ENCODE measurements at places on chromosomes 1 and 21. TPM values are rescaled to one million over a fixed set of nuclear protein-coding genes. Genes with fewer than 3 reads are reported as not detected.

The ID3 gene
- total RNA-seq = 358 TPM

DNA sequence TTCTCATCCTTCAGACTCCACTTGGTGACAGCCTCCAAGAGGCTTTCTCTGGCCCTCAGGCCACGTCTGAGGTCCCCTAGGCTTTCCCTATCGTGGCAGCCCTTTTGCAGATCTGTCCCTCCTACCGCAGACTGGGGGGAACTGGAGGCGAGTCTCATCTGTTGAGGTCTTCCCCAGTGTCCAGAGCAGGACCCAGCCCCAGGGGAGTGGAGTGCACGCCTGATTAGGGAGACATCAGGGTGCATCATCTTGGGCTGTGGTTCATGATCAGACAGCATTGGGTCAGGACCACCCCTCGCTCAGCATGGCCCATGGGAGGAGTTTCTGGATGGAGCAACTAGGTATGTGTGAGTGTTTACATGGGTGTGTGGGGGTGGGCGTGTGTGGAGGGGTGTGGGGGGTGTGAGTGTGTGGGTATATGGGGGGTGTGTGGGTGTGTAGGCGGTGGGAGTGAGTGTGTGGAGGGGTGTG, 8.5 kb upstream of the MATN1 start:
- DNase-seq = no peak

GRCh38 chr1:204413170-204413535, 1.5 kb upstream of the PPP1R15B start:
- DNase-seq = no peak

DNA sequence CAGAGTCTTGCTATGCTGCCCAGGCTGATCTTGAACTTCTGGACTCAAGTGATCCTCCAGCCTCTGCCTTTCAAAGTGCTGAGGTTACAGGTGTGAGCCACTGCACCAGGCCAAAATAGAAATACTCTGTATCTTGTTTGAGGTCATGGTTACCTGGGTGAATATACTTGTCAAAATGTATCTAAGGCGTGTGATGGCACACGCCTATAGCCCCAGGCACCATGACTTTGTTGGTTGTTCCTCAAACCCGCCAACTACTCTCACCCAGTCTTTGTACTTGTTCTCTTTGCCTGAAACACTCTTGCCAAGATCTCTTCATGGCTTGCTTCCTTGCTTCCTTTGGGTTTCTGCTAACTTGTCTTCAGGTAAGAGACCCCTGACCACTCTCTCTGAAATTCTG, 38.0 kb upstream of the RGS5 start:
- no peak for DNase-seq

- DNase-seq = no peak
These were observed 18.4 kb upstream of the CASQ1 start for GRCh38 chr1:160171980-160172379.

- DNase-seq = no peak
These were observed 740.5 kb upstream of the B3GALT2 start for GRCh38 chr1:193926956-193927355.

DNA sequence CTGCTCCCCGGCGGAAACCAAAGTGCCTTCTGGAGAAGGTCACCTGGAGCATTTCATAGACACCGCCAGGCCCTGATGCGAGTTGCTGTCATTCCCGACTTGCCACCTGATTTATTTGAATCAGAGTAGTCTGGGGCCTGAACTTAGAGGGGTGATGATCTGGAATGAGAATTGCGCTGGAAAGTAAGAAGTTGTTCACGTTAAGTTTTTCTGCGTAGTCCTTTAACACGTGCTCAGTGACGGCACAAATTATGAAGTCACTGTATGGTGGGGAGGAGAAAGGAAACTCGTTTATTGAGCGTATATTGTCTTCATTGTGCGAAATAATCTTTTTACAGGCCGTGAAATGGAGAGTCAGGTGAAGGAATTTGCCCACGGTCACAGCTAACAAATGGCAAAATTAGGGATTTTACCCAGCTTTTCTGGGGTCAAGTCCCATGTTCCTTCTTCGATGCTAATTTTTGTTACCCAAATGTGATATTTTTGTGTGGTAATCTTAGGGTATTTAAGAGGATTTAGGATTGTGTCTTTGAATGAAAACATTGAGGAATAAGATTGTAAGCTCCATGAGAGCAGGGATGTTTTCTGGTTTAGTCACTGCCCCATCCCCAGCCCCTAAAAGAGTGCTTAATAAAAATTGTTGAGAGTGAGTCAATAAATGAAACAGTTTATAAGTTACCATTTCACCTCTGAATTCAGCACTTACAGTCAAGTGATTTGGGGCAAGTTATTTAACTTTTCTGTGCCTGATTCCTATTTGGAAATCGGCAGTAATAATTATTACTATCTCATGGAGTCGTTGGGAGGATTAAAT, 46.4 kb upstream of the NBL1 start:
- no peak for DNase-seq

DNA sequence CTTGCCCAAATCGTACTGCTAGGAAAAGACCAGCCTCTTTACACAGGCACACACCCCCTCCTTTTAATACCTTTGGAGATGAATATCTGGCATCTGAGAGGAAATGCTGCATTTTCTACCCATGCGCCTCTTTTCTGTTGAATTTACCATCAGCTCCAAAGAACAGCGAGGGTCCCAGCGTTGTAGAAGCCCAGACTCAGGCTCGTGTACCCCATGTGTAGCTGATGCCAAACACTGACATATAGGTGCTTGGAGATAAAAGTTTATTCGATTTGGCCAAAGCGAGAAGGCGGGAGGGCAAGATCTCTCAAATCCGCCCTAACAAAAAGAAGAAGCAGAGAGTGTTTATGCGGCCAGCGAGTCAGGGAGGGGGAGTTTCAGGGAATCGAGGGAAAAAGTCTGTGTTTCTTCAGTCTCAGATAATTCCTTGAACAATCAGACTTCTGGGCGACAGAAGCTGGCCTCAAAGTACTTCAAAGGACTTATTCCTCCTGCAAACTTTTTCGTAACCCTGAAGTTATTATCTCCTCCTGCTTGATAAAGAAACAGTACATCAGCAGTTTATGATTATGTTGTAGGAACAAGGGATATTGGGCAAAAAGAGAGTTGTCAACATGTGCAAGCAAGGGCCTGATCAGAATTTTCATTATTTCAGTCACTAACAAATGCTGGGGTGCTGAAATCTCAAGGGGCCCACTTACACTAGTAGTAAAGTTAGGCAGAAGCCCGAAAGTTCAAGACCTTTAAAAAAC, 642 bp upstream of the CREG1 start:
- no peak for DNase-seq

DNA sequence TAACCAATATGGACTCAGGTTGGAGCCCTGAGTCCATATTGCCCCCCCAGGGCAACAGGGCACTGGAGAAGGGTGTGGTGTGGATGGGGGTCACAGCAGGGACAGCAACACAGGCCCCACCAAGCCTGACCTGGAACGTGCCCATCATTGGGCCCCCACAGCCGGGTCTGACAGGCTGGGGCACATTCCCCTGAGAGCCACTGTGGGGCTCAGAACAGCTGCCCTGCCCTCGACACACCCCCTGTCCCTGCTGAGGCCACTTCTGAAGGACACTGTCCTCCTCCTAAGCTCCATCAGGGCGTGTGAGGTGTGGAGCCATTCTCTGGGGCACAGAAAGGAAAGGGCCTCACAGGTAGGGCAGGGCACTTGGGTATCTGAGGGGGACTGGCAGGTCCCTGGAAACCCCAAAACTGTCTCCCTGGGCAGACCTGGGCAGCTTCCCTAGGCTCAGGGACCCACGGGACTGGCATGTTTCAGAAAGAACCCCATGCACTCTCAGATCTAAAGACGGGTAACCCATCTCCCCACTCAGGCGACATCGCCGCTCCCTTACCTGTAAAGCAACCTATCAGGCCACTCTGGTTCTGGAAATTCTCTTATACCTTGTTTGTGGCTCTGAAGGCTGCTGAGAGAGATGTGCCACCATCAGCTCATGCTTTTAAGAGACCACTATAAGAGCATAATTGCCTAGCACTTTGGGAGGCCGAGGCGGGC, 95.5 kb downstream of the DMRTB1 start:
- DNase-seq = no peak

The BMP8A gene
- total RNA-seq = 2.9 TPM

The CBS gene
- total RNA-seq = 4.2 TPM

DNA sequence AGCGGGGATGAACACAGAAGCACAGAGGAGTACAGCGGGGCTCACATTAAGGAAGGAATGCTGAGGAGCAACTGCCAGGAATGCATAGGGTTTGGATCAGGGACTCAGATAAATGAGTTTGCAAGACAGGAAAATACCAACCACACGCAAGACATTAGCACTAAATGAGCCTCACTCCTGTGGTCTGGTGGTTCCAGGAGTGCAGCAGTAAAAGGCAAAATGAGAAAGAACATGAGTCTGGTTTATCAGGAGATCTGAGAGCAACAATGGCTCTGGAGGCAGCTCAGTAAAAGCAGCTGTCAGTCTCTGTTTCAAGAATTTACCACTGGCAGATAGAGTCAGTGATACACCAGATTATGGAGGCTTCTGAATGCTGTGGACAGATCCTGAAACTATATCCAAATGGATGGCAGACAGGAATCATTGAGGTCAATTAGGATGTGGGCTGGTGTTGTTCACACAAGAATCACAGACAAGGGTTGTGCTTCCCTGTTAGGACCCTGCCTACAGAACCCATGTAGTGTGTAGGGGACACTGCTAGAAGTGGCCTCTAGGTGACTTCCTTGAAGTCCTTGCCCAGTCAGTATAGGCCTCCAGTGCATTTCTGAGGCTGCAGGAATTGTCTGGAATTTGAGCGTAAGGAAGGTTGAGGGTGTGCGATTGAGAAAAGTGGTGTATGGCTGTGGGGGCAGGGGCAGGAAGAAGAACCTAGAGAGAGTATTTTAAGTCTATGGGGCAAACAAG, 50.3 kb downstream of the CASQ2 start:
- DNase-seq = no peak

DNA sequence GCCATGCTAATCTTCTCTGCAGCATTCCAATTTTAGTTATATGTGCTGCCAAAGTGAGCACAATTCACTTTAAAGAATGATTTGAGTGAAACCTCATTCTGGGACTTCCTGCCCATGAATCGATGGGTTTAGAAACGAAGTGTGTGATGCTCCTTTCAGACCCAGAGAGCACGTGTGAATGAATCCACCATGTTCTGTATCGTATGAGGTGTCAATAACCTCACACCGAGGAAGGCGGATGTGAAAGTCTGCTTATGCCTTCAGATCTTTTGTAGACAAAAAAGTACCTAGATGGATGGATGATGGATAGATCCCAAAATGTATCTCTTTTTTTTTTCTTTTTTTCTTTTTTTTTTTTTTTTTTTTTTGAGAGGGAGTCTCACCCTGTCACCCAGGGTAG, 13.8 kb downstream of the UBASH3A start:
- no peak for DNase-seq

DNA sequence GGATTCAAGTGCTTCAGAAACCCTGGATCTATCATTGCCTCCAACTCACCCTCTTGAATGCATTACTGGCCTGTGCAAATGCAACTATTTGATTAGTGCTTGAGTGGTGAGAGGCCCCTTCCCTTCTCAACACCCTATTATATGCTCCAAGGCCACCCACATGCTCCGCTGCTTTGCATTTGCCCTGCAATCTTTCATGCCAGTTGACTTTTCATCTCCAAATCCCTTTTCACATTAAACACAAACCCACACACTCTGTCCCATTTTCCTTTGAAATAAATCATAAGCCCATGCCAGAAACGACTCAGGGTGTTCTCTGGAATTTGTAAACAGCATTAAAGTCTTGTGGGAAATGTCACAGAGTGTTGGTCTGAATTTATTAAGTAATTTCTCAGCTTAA, 78.9 kb upstream of the CTTNBP2NL start:
- DNase-seq = no peak

- DNase-seq = no peak
These were observed 3.8 kb downstream of the DDX59 start for GRCh38 chr1:200665861-200666260.

DNA sequence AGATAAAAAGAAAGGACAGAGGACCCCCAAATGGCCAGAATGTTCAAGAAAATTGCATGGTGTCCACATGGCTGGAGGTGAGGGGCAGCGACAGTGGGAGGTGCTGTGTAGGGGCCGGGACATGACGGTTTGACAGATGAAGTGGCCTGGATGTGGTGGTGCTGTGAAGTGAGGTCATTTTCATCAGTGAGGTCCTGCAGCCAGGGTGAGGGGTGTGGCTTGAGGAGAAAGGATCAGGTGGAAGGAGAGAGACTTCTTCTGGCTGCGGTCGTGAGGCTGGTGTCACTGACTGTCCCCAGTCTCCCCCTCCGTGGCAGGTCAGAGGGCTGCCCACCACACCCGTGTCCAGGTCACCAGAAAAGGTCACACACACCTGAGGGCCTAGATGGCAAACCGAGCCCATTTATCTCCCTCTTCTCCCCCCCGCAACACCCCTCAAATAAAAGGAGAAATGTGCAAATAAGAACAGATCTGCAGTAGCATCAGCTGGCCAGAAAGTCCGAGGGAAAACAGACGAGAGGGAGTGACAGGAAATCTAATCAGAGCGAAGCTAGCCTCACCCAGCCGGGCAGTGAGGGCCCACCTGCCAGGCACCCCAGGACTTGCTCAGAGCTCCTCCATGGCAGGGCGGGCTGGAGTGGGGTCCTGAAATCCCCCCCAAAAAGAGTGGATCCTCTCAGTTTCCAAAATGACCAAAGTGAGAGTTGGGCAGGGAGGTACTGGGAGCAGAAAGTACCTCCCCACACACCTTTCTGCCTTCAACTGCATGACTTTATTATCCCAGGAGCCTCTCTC, 148.5 kb upstream of the EDN2 start:
- no peak for DNase-seq

GRCh38 chr1:28313702-28314546, 14.9 kb upstream of the MED18 start:
- DNase-seq = no peak

GRCh38 chr1:107933736-107934135, 31.2 kb downstream of the VAV3 start:
- no peak for DNase-seq

DNA sequence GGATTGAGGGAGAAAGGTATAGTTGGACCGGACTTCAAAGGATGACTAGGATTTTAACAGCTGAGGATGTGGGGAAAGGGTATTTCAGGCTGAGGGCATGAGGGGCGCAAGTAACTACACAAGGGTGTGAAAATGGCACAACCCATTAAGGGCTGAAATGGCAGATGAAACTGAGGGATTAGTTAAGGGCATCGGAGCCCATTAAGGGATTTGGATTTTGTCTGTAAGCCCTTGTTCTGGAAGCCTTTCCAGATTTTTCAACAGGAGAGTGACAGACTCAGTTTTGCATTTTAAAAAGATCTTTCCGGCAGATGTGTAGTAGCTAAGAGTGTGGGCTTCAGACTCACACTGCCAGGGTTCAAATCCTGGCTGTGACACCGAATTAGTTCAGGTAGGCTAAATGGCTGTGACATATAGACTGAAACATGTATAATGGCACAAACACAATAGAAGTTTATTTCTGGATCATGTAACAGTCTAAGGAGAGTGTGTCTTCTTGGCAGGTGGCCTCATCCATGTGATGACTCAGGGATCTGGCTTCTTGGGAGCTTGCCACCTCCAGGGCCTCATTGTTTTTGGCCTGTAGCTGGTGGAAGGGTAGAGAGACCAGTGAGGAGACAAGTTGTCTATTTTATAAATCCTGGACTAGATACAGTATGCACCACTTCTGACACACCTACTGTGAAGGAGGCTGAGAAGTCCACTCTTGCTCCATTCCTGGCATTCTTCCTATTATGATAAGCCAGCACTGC, 49.6 kb downstream of the UBE2T start:
- DNase-seq = no peak

The ERRFI1 gene
- 160 TPM for total RNA-seq

The DNAJC28 gene
- 1.5 TPM for total RNA-seq
